ENCODE measurements at places on chromosomes 4 and X.

DNA sequence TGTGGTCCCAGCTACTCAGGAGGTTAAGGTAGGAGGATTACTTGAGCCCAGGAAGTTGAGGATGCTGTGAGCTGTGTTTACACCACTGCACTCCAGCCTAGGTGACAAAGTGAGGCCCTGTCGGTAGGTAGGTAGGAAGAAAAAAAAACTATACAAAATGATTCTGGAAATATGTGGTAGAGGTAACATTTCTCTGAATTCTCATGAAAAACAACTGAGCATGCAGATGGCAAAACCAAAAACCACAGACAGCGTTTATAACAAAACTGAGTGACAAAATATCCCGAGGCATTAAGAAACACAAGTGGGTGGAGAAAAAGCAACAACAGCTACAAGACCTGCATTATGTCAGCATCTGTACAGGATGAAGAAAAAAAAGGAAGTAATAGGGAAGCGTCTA, 211.7 kb downstream of the DLG3 start:
- no peak for DNase-seq

DNA sequence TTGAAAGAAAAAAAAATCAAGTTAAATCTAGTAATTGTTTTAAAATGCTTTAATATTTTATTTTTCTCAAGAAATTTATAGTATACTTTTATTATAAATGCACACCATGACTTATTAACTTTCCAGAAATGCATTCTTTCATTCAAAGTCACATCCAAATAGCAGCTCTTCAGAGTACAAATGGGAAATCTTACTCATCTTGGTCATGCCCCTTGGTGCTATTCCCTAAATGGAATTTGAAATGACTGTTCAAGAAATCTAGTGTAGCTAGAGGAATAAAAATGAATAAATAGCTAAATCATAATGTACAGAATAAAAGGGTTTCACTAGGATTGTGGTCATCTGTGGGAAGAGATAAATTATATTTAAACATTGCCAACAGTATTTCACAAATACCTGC, 1139.7 kb downstream of the PCDH18 start:
- no peak for DNase-seq

DNA sequence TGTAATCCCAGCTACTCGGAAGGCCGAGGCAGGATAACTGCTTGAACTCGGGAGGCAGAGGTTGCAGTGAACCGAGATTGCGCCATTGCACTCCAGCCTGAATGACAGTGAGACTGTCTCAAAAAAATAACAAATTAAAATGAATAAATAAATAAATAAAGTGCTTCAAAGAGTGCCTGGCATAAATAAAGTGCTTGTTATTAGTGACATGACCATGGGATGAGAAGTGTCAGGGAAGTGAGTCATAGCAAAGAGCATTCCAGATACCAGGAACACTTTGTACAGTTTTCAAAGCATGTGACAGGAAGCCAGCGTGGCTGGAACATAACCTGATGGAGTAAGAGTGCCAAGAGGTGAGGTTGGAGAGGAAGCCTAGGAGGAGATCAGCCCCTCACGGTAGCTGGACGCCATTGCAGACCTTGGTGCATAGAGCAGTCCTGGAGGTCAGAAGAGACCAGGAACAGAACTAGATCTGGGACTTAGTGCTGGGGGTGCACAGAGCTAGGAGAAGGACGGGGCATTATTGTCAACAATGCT, 6.0 kb upstream of the WDR13 start:
- DNase-seq = no peak

GRCh38 chr4:45865781-45866180, 258.1 kb downstream of the GABRG1 start:
- no peak for DNase-seq

GRCh38 chr4:1369479-1370079, 22.6 kb downstream of the UVSSA start:
- DNase-seq = no peak

All from SJCRH30 (cell line).